Left renal pelvis (tissue), 4 donors: ENCODE measurements at places on chromosomes 16 and 17.

- DNase-seq = no peak
Measured at GRCh38 chr16:73031984-73032383, 15.9 kb downstream of the ZFHX3 start.

- DNase-seq = no peak
Measured at GRCh38 chr16:47082099-47082865, 61.5 kb downstream of the NETO2 start.

GRCh38 chr16:68400924-68401460, 47.3 kb downstream of the SMPD3 start:
- no peak for DNase-seq

DNA sequence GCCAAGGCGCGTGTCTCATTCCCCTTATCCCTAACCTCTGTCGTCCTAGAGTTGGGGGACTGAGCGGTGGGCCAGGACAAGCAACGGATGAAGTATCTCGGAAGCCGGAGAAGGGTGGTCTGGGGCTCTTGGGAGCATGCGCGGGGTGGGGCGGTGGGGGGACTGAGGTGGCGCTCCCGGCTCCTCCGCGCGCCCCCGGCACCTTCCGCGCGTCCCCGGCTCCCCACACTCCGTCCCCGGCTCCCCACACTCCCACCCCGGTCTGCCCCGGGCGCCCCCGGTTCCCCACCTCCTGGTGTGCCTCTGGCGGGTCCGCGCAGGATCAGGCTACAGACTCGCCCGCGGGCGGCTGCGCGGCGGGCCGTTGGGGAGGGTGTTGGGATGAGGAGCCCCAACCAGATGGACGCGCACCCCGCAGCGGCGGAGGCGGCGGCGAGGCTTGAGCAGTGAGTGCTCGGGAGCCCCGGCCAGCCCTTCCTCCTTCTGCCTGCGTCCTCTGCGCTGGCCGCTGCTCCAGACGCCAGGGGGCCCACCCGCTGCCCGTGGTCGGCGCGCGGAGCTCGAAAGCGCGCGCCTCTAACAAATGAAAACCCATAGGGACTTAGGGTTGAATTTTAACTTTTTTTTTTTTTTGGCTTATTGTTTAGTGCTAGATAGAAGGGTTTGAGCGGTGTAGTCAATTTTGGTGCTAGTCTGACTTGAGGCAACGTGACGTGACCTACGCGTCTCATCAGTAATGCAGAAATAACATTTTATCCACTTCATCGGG, 5.6 kb upstream of the CRYM start:
- DNase-seq = peak; percentile 27

GRCh38 chr16:31113121-31114120, 4.0 kb upstream of the KAT8 start:
- no peak for DNase-seq

- no peak for DNase-seq
Measured at GRCh38 chr16:20049831-20050230, 23.9 kb downstream of the GPR139 start.
